ENCODE measurements at places on chromosomes 1 and 21.

- DNase-seq: no peak
These were observed 9.8 kb upstream of the SMAP2 start for GRCh38 chr1:40363721-40364120.

DNA sequence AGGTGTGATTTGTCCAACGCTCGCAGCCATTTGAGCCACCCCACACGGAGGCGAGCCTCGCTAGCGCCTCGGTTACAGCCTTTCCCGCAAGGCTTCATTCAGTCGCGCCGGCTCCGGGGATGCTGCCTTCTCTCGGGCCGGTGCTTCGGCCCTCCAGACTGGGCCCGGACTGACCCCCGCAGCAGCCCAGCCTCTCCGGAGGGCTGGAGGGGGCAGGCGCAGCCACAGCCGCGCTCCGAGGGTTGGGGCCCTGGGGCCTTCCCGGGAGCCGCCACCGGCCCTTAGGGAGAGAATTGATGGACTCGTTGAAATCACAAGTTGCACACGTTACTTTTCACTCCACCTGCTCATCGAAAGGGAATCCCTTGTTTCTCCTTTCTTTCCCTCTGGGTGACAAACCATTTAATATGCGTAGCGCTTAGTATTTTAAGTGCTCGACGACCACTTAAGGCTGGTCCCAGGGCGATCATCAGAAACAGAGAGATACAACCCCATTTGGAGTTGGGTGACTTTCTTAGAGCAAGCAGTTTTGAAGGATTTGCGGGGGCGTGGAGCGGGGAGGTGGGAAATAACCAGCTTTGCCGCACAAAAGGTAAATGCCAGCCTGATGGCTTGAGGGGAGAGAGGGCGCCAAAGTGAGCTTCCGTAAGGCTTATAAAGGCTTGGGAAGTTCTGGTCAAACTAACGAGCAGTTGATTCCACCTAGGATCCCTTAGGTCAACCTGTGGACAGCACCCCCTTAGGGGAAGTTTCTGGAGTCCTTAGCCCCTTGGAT lies 24.6 kb upstream of the ENAH start:
- peak; percentile 74 for DNase-seq

- no peak for DNase-seq
These were observed 17.1 kb upstream of the CCDC27 start for GRCh38 chr1:3735027-3735681.

DNA sequence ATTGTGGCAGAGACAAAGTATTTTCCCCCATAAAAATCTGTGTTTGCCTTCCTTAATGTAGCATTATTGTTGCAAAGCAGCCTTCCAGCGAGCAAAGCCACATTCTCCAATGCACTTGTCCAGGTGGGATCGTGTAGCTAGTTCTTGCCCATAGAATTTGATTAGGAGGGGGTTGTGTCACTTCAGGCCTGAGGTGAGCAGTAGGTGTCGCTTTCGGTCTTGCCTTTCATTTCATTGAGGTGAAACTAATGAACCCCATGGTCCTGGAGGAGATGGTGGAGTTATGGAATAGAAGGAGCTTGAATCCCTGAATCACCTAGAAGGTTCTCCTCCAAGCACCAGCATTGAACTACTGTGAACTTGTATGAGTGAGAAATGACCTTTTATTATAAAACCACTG lies 318.9 kb upstream of the PBX1 start:
- DNase-seq: no peak

DNA sequence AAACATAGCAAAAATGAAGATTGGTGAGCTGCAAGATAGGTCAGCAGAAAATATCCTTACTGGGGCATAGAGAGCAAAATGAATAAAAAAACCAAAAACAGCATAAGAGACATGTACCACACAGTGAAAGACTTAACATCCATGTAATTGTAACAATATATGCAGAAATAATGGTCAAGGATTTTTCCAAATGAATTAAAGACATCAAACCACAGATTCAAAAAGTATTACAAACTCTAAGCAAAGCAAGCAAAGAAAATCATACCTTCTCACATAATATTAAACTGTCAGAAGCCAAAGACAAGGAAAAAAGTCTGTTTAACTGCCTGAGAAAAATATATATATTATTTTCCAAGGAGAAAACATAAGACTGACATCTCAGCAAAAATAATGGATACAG lies 111.3 kb downstream of the MIS18A start:
- DNase-seq: no peak

DNA sequence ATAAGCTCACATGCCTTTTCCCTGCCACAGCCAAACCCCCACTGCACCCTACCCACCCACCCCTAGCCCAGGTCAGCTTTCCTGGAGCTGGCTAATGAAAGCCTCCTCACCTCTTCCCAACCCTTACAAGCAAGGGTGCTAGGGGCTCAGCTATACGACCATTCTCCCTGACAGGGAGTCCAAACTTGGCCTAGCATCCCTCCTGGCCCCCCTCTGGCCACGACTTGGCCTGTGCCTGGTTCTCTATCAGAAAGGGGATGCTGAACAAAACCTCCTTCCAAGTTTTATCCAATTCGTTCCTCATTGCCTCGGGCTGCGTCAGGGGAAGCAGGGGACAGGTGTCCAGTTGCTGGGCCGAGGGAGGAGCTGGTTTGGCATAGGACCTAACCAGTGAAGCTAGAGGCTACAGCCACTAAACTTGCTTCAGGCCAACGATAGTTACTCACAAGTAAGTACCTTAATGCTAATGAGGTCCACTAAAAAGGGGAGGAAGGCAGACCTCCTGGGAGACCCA lies 8.6 kb downstream of the TMEM81 start:
- DNase-seq: no peak

DNA sequence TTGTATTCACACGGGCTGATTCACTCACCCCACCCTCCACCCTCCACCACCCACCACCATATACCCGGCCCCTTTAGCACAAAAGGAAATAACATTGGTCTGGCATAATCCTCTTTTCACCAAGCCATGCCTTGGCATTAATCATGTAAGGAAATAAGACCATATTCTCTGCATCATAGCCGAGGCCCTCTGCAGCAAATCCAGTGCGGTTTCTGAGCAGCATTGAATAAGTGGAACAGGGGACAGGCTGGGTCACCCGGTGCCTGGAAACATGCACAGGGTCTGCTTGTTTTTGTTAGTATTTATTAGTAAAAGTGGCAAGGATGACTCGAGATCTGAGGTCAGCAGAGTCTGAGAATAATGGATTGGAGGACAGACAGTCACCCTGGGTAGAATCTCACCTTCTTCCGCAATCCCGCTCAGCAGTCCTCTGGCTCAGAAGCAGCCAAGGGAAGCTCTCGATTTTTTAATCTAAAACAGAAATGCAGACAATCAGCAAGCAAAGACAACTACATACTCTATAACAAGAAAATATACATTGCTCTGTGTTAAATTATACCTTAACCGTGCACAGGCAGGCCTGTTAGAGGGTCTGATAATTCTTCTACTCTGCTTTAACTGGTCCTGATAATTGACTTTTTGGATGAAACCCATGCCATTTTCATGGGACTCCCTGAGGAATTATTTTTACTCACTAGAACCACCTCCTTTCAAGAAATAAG lies 52.4 kb upstream of the CDC42BPA start:
- no peak for DNase-seq

DNA sequence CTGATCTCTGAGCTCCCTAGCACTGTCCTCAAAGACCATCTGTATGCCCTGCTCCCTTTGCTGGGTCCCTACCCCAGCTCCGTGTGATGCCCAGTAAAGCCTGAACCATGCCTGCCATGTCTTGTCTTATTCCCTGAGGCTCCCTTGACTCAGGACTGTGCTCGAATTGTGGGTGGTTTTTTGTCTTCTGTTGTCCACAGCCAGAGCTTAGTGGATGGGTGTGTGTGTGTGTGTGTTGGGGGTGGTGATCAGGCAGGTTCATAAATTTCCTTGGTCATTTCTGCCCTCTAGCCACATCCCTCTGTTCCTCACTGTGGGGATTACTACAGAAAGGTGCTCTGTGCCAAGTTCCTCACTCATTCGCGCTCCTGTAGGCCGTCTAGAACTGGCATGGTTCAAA lies 5.7 kb downstream of the GSTM5 start:
- no peak for DNase-seq

GRCh38 chr21:33171616-33172169 lies 58.0 kb upstream of the IFNAR2 start:
- no peak for DNase-seq
